ENCODE measurements at places on chromosomes 4 and X.
A peak's percentile ranks its signal among the peaks of the same experiment; 100 is the strongest.

GRCh38 chrX:74781507-74782034 lies 143.7 kb downstream of the NEXMIF start:
- DNase-seq, result no peak

DNA sequence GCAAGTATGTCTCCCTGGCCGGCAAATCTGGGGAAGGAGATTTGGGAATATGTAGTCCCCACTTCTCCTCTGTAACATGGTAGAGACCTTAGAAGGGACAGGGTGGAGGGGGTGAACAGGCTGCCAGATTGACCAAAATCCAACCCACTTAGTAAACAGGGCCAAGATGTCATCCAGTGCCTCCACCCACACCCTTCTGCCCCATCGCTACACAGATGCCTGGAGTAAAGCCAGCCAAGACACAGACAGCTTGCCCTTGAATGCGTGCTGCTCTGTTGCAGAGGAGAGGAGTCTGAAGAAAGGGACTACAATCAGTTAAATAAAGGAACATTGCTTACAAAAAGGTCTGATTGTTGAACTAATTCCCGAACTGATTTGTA lies 160.1 kb upstream of the LDB2 start:
- no peak for DNase-seq

DNA sequence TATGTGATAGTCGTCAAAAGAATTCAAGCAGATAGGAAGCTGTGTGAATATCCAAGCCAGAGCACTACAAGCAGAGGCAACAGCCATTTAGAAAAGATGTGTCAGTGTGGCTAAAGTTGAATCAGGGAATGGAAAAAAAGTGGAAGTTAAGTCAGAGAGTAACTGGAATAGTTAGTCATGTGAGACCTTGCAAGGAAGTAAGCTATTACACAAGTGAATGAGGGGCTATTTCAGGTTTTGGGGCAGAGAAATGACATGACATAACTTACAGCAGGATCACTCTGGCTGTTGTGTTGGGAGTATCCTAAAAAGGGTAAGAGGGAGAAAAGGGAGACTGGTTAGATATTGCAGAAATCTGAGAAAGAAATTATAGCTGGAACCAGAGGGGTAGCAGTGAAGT lies 236.6 kb upstream of the PCDH18 start:
- no peak for DNase-seq

GRCh38 chrX:11929476-11929875 lies 171.4 kb downstream of the MSL3 start:
- no peak for DNase-seq

GRCh38 chr4:188305690-188306089 lies 166.4 kb downstream of the TRIML1 start:
- no peak for DNase-seq

GRCh38 chrX:143171703-143172102 lies 146.0 kb downstream of the SPANXN4 start:
- DNase-seq, result no peak

- no peak for DNase-seq
These were observed 91.1 kb upstream of the SMAD1 start for GRCh38 chr4:145390571-145390970.

DNA sequence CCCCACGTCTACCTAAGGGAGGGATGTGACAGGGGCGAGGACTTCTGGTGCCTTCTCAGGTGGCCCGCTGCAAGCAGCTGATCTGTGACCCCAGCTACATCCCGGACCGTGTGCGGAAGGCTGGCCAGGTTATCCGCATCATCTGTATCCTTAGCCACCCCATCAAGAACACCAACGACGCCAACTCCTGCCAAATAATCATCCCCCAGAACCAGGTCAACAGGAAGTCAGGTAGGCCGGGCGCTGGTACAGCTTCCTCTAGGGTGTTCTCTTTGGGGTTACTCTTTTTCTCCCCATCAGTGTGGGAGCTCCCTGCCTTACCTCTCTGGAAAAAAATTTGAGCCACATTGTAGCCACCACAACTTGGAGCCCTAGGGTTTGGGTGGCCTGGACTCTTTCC lies 2.4 kb upstream of the FAM50A start:
- DNase-seq, result no peak

- no peak for DNase-seq
These were observed 18.5 kb downstream of the TAB3 start for GRCh38 chrX:30870572-30870971.

DNA sequence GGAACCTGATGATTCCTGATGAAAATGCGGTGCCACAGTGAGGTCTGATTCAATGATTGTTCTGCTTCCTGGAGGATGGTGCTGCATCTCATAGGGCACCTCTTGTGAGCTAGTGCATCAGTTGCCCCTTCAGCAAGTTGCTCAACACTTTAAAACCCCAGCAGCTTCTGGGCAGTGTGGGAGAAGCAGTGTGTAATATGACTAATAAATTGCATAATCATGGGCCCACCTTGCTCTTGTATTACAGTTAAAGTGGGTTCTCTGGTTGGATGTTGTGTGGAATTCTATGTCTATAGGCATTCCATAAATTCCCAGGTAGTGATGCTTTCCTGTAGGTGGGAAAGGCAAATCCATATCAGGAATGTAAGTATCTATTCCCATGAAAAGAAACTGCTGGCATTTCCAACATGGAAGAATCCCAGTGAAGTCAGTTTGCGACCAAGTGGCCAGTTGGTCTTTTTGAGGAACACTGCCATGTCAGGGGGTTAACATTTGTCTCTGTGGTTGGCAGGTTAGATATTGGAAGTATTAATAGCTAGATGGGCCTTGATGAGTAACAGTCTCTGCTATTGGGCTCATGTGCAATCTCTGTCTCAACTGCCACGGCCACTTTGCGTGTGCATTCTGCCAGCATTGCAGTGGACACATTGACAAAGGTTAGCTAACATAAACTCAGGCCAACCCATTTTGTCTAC lies 121.1 kb upstream of the OTUD4 start:
- no peak for DNase-seq

- no peak for DNase-seq
These were observed 73.9 kb downstream of the FAT4 start for GRCh38 chr4:125388613-125389012.

DNA sequence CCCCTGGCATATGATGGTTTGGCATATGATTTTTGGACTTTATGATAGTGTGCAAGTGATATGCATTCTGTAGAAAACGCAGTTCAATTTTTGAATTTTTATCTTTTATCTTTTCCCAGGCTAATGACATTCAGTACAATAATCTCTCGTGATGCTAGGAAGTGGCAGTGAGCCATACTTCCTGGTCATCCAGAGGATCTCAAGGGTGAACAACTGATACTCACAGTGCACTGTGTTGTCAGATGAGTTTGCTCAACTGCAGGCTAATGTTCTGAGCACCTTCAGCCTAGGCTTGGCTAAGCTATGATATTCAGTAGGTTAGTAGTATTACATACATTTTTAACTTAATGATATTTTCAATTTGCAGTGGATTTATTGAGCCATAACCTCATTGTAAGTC lies 405.3 kb downstream of the PCDH7 start:
- DNase-seq, result no peak

GRCh38 chrX:125203737-125204578 lies 115.7 kb upstream of the TEX13C start:
- peak; percentile 76 for DNase-seq

DNA sequence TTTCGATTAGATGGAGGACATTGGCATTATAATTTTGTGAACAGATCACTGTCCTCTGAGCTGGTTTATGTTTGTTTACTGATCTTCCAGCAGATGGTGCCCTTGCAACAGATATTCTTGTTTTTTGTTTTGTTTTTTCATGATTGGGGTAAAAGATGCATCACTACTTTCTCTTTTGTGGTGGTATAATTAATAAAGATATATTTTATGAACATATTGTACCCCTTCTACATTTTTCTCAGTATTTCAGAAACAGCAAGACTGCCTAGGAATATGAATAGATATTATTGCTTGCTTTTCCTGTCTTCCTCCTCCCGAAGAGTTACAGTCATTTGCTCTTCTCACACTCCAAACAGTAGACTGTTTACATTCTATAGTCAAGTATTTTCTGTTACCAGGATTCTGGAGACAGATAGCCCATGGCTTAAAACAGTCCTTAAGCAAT lies 905.2 kb downstream of the TRAM1L1 start:
- no peak for DNase-seq

DNA sequence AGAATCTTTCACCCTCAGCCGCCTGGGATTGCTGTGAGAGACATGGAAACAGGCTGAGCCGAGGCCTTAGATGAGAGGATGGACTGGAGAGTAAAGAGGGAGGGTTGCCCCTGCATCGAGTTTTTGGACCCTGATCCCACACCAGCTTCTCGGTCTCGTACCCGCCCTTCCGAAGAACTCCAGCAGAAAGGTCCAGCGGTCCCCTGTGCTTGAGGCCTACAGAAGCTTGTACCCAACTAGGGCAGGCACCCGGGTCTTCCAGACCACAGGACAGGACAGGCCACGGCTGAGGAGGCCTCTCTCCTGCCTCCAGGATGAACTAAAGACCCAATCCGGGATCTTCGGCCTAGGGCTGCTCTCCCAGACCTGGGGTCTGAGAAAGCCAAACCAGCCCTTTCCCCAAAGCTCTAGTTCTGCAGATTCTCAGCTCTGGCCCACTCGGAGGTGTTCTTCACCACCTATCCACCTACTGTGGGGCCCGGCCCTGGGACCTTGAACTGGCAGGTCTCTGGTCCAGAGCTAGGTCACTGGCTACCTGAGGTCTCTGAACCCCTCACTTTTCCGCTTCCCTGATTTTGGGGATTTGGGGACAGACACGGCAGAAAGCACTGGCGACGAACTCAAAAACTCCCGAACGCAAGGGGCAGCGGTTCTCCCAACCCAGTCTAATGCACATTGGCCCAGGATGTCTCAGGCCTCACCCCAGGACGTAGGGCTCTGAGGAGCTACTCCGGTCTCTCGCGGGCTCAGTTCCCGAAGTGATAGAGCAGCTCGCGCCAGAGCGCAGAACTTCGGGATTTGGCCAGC lies 1.1 kb downstream of the NKX3-2 start:
- DNase-seq, result no peak

DNA sequence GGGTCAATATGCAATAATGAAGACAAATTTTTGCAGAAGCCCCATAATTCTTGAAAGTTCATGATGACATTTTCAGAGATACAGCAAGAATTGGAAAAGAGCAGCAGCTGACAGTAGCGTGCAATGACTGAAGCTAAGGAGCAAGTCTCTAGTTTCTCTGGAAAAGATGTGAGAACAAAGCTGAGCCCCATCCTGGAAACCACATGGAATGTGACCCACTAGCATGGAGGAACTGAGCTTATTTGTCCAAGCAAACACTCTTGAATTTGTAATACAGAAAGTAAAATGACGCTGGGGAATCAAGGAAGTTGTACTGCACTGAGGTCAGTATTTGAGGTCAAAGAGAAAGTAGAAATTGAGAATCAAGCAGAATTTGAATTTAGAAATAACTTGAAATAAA lies 1447.2 kb downstream of the FSTL5 start:
- no peak for DNase-seq

DNA sequence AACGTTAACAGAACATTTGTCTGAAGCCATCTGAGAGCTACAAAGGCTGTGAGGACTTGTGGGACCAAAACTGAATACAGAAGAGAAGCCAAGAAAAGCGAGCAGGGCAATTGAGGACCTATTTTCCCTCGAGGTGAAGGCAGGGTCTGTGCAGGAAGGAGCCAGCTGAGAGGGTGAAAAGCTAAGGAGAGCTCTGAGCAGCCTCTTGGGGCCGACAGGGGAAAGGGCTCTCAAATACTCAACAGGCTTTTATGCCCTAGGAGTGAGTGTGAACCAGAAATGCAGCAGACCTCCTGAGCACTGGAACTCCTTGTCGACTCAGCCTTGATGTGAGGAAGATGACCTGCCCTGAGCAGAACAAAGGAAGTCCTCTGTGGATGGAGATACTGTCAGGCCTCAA lies 54.2 kb downstream of the C4orf50 start:
- DNase-seq, result no peak

DNA sequence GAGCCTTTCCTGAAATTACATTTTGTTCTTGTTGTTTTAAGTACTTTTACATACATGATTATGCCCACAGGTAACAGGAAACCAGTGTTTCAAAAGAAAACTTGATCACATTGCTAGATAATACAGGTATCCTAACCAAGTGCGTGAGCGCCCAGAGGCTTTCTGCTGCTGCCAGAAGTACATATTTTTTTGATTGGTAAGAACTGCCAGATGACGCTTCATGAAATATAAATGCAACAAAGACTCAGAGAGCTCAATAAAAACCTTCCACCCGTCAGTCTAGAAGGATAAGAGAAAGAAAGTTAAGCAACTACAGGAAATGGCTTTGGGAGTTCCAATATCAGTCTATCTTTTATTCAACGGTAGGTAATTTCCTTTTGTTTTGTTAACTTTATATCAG lies at the start of gene EPGN:
Gene EPGN (plus strand): TSS at position 256 of the 400 bp plus-strand sequence. CDS start 64 bp downstream, at position 320.
- no peak for DNase-seq

DNA sequence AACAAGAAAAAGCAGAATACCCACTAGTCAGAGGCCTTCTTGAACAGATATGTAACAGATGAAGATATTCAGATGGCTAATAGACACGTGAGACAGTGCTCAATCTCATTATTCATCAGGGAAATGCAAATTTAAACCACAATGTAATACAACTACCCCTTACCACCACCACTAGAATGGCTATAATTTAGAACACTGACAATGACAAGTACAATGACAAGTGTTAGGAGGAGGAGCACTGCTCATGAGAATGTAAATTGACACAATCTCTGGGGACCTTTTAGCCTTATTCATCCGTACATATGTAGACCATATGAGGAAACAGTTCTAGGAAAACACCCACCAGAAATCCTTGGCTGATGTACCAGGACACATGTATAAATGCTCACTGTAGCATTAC lies 13.1 kb downstream of the ZNF81 start:
- no peak for DNase-seq

DNA sequence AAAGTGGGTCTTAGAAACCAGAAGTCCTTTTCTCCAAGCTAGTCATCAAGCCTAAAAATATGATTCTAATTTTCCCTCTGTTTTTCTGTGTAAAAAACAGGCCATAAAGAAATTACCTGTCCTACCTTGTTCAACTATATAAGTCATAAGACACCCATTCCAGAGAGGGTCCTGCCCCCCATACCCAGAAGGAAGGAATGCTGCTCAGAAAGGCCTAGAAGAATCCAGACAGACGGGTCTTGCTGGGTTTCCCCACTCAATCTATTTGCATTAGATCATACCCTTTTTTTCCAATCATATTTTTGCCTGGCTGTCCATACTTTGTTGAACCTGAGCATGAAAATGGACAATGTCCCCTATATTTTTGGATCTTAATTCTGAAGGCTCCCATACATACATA lies 16.3 kb upstream of the XAGE2 start:
- no peak for DNase-seq

GRCh38 chr4:93086356-93086755 lies 742.2 kb upstream of the ATOH1 start:
- no peak for DNase-seq

DNA sequence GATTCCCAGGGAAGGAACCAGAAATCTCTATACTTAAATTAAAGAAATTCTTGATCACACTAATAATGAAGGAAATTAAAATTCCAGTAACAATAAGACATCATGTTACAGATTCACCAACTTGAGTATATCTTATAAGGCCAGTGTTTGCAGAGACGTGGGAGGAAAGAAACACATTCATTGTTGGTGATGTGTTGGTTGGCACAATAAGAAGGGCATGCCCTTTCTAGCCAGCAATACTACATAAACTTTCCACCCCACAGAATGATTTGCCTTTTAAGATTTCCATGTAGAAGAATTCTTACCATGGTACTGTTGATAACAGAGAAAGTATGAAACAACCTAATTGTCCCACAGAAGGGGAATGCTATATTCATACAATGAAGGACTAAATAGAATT lies 581.5 kb downstream of the STIM2 start:
- DNase-seq, result no peak

GRCh38 chr4:83013420-83013867 lies 2.8 kb upstream of the LIN54 start:
- no peak for DNase-seq

GRCh38 chr4:70863099-70863790 lies 23.6 kb upstream of the GRSF1 start:
- no peak for DNase-seq

- no peak for DNase-seq
These were observed 17.5 kb downstream of the RBMX2 start for GRCh38 chrX:130419263-130419662.

All from suprapubic skin (tissue), 4 donors.